ENCODE measurements at places on chromosomes 3 and 15.

GRCh38 chr15:86164232-86164898, 84.7 kb downstream of the AGBL1 start:
- no peak for DNase-seq

DNA sequence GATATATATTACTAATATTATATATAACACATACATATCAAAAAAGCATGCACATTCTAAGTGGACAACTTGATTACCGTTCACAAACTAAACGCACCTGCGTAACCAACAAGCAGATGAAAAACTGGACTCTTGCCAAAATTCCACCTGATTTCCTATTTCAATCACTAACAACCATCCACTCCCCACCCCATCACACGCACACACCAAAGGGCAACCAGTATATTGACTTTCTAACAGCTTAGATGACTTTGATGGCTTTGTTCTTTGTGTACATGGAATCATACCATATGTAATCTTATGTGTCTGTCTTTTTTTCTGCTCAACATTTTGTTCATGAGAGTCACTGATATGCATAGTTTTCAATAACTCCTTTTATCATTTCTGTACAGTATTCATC, 496.8 kb upstream of the ARRDC4 start:
- no peak for DNase-seq

DNA sequence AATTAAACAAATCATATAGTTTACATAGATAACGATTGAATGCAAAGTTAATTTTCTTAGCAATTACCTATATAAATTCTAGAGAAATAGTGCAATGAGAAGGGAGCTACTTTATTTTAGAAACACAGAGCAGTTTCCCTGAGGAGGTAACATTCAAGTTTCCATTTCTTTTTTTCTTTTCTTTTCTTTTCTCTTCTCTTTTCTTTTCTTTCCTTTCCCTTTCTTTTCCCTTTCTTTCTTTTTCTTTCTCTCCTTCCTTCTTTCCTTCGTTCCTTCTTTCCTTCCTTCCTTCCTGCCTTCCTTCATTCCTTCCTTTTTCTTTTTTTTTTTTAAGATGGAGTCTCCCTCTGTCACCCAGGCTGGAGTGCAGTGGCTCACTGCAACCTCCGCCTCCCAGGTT, 417.3 kb downstream of the NLGN1 start:
- no peak for DNase-seq

DNA sequence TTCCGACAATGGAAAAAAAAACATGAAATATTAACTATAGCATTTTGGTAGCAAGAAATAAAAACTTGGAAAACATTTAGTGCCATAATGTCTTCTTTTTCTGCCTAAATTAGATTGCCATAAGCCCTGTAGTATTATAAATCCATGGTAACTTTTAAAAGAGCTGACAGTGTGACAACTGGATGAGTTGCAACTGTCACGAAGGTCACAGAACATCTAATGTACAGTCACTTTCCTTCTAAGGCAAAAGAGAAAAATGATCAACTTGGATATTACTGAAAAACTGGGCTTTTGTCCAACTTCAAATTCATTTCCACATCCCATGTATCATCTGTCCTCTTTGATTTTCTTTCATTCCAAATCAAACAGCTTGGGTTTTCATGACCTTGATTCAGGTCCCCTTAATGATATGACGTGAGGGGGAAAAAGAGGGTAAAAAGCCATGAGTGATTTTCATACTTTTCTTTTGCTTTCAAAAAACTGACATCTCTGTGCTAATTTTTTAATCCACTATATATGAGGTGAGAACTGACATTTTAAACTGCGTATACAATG, 602 bp downstream of the CPB1 start:
- DNase-seq = no peak

DNA sequence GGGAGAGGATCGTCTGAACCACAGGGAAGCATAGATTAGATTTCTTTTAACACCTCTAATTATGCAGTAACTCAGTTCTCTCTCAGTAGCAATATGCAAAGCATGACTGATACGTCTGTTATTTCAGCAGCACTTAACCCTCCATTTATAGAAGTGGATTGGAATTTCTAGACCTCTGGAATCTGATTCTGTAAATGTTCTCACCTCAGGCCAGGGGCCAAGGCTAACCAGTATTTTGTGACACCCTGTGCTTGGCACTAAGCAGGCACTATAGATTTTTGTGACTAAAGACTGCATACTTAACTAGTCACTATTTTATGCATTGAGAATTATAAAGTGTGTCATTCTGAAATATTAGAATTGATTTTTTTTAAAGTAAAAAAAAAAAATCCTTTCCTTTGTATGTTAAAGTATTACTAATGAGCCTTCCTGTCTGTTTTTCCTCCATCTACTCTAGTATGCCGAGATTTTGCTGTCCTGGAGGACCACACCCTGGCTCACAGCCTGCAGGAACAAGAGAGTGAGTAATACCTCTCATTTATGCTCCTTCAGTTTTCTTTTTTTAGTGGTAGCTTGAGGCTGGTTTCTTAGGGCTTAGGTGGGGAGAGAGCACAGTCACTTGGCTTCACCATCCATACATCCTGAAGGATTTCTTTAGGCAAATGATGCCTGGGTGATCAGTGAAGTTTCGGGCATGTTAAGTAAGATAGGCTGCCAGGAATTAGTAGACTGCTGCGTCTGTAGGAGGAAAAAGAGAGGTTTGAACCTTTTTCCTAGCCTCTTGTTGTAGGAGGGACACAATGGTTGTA, 26.5 kb upstream of the UTS2B start:
- no peak for DNase-seq

GRCh38 chr15:70089692-70089971, 8.1 kb downstream of the TLE3 start:
- DNase-seq = no peak

- peak; percentile 23 for DNase-seq
Measured at GRCh38 chr3:187976365-187976900, 177.5 kb upstream of the LPP start.

DNA sequence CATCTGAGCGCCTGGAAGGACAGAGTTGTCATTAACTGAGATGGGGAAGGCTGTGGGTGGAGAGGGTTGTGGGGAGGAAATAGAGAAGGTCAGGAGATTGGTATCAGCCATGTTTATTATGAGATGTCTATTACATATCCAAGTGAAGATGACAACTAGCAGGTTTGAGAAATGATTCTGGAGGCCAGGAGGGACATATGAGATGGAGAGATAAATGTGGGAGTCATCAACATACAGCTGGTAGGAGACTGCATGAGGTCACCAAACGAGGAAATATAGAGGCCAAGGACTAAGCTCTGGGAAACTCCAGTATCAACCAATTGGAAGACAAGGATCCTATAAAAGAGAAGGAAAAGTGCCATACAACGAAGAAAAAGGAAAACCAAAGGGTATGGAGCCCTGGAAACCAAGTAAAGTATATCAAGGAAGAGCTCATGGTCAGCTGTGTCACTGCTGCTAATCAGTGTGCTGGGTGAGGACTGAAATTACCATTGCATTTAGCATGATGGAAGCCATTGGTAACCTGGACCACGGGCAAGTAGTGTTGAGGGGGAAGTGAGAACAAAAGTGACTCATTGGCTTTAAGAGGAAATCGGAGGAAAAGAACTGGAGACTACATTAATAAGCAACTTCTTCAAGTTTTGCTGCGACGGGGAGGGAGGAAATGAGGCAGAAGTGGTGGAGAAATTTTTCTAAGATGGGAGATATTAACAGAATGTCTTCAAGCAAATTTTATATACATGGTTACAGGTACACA, 14.0 kb upstream of the UACA start:
- no peak for DNase-seq

DNA sequence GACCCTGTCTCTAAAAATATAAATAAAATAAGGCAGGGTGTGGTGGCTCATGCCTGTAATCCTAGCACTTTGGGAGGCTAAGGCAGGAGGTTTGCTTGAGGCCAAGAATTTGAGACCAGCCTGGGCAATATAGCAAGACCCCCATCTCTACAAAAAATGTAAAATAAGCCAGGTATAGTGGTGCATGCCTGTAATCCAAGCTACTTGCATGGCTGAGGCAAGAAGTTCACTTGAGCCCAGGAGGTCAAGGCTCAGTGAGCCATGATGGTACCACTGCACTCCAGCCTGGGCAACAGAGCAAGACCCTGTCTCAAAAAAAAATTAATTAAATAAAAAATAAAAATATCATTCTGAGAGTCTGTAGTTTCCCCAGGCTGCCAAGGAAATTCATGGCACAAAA, 4.1 kb upstream of the JAGN1 start:
- DNase-seq = no peak

DNA sequence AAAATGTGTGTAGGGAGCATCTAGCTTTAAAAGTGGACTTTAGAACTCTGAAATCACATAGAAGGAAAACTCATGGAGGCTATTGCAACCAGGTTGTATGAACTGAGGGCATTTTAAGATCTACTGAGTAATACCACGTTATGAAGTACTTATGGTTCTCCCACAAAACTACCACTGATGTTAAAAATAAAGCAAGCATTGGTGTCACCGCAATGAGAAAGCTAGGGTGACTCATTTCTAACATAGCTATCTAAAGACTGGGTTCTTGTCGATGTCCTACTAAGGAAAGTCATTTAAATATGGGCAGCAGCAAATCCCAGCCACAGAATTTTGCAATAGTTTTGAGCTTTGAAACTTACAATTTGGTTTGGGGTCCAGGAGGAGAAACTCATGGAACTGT, 584.8 kb downstream of the DIPK2A start:
- DNase-seq = no peak

DNA sequence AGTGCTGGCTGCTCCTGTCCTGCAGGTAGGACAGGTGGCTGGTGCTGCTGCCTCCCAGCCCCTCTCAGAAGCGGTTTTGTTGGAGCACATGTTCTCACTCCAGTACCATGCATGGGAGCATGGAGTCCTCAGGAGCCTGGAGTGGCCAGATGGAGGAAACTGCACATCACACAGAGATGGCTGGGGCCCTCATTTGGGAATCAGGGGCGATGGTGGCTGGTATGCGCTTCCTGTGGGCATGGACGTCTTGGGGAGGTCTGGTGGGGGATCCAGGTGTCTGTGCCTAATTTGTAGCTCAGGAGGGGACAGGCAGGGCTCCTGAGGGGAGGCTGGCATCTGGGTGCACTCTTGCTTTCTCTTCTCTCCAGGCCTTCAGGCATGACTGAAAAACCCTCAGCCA, 168.2 kb downstream of the KLF13 start:
- no peak for DNase-seq

DNA sequence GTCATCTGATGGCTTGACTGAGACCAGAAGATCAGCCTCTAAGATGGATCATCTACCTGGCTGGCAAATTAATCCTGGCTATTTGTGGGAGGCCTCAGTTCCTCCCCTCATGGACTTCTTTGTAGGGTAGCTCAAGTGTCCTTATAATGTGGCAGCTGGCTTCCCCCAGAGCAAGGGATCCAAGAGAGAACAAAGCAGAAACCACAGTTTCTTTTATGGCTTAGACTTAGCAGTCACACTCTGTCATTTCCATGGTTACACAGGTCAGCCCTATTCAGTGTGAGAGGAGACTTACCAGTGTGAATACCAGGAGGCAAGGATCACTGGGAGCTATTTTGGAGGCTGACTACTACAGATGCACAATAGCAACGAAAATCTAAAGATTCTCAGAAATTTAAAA, 15.3 kb upstream of the ARL14 start:
- no peak for DNase-seq

GRCh38 chr15:92457471-92458041, 63.9 kb downstream of the ST8SIA2 start:
- DNase-seq = no peak

DNA sequence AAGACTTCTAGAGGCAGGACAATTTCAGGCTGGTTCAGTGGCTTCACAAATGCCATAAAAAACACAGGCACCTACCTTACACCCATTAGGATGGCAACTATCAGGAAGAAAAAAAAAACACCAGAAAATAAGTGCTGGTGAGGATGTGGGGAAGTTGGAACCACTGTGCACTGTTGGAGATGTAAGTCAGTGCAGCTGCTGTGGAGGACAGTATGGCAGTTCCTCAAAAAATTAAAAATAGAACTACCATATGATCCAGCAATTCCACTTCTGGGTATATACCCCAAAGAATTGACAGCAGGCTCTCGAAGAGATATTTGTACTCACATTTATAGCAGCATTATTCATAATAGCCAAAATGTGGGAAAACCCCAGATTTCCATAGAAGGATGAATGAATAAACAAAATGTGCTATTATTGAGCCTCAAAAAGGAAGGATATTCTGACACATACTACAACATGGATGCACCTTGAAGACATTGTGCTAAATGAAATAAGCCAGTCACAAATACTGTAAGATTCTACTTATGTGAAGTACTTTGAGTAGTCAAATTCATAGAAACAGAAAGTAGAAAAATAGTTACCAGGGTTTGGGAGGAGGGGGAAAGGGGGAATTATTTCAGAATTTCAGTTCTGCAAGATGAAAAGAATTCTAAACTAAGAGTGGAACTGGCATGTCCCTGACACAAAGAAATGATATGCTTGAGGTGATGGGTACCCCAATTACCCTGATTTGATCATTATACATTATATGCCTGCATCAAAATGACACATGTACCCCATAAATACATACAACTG, 40.9 kb downstream of the NR1D2 start:
- no peak for DNase-seq

DNA sequence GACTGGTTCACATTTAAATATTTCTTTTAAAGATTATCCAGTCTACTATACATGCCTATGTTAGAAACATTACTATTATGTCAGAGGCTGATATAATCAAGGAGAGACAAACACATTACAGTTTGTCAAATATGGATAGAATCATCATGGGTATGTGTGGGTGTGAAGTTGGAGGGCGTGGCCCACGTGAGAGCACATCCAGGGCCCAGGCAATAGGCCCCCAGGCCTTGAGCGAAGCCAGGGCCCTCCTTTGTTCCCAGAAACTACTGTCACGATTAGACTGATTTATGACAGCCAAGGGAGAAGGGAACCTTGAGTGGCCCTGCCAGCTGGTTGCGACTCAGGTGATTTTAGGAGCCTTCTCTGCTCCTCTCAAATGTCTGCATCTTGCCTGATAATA, 26.9 kb upstream of the LDHAL6B start:
- DNase-seq = no peak

GRCh38 chr3:179027326-179027900, 44.2 kb downstream of the ZMAT3 start:
- DNase-seq = no peak

GRCh38 chr3:1117843-1118473, 25.1 kb downstream of the CNTN6 start:
- no peak for DNase-seq

DNA sequence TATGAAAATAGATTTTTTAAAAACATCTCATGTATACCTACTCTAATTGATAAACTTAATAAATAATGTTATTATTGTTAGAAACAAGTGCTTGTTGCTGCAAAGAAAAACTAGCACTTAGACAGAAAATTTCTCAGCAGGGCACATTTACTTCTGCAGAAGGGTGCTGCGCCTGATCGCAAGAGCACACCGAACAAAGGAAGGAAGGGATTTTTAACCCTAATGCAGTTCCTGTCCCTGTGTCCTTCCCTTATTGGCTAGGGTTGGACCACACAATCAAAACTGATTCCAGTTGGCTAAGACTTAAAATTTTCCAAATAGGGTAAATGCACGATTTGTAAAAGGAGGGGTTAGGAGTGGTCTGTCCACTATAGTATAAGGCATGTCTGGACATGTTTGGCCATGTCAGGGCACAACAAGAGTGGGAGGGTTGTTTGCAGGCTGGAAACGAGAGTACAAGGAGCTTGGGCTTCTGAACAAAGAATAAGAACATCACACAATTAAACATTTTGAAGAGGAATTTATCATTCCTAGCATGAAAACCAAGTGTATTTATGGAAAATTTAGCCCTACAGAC, 4.7 kb downstream of the DTWD1 start:
- no peak for DNase-seq

GRCh38 chr3:129605922-129606635, 397 bp downstream of the PLXND1 start:
- no peak for DNase-seq
